ENCODE measurements at places on chromosomes 16 and 17.

DNA sequence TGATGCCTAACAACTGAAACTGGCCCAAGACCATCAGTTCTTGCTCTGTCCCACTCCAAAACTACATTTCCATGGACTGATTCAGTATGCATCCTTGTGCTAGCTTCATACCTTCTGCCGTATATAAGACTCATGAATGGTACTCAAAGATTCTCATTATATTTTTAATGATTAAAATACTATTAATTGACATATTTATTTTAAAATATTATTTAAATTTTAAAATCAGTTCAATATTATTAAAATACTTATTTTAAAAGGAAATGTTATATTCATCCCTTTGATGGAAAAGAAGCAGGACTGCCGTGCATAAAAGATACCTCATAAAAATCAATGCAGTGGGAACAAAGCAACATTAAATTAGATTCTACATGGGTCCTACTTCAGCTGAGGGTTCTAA is 153.4 kb downstream of the AXIN2 start:
- DNase-seq: no peak

- no peak for DNase-seq
Measured at GRCh38 chr17:52143542-52143941, 15.0 kb downstream of the CA10 start.

DNA sequence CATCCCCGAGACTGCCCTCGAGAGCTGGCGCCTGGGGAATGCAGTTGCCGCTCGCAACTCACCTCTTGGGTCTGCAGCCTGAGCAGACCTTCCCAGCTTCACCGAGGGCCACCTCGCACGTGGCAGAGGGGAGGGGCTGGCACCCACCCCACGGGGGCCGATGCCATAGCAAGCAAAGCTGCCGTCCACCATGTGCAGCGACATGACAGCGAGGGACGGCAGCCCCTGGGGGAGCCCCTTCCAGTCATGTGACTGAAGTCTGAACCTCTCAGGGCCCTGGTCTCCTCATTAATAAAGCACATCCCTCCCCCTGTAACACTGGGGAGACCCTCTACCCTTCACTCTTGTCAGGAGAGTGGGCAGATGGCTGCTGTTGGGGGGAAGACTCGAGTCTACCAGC is 30.5 kb downstream of the CIBAR2 start:
- no peak for DNase-seq

GRCh38 chr17:28716740-28717577 is 709 bp downstream of the RAB34 start:
- no peak for DNase-seq

- no peak for DNase-seq
Measured at GRCh38 chr17:13353590-13353989, 248.1 kb downstream of the HS3ST3A1 start.

GRCh38 chr17:4334776-4335584 is 31.5 kb downstream of the UBE2G1 start:
- DNase-seq: no peak

DNA sequence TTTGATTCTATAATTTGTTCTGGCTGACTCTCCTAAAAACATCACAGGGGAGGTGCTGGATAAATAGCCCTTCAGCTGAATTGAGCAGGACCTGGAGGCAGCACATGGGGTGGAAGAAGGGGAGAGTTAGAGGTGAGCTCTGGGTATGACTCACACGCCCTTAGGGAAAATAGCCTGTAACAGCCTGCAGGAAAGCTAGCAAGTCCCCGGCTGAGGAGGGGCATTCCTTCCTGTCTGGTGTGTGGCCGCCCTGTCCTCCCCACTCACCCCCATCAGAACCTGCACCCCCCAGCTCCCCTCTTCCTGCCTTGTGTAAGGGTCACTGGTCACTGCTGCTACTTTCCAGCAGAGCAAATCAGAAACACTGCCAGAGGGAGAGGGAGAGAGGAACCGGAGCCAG is 187.4 kb downstream of the C16orf95 start:
- DNase-seq: no peak

DNA sequence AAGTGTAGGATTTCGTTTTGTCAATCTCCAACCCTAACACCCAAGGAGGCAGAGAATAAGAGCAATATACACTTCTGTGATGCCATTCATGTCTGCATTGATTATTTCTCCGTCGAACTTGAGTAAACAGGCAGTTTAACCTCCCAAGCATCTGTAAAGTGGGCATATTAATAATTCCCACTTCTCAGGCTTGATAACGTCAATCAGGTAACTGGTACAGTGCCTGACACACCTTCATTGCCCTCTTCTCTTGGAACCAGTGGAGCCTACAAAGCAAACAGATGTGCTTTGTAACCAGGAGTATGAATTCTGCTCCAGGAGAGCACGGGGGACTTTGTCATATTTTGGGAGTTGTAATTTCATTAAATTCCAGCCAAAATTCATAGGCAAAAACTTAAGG is 32.5 kb upstream of the PLCG2 start:
- DNase-seq: no peak

DNA sequence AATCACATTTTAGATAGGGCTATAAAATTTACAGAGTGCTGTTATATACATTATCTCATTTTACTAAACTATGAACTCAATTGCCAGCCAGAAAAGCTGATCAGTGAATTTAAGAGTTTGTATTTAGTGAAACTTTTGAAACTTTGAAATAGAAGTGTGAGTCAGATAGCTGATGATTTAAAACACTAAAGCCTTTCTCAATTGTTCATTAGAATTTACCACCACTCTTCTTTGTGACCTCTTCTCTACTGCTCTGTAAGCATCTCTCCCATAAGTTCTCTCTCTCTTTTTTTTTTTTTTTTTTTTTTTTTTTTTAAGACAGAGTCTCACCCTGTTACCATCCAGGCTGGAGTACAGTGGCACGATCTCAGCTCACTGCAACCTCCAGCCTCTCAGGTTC is 43.7 kb downstream of the GOSR1 start:
- no peak for DNase-seq

GRCh38 chr17:1025733-1026598 is 29.0 kb downstream of the TIMM22 start:
- DNase-seq: no peak

- DNase-seq: no peak
Measured at GRCh38 chr17:19570544-19571062, 36.9 kb downstream of the SLC47A1 start.

GRCh38 chr17:692116-692515 is 22.5 kb downstream of the VPS53 start:
- no peak for DNase-seq

DNA sequence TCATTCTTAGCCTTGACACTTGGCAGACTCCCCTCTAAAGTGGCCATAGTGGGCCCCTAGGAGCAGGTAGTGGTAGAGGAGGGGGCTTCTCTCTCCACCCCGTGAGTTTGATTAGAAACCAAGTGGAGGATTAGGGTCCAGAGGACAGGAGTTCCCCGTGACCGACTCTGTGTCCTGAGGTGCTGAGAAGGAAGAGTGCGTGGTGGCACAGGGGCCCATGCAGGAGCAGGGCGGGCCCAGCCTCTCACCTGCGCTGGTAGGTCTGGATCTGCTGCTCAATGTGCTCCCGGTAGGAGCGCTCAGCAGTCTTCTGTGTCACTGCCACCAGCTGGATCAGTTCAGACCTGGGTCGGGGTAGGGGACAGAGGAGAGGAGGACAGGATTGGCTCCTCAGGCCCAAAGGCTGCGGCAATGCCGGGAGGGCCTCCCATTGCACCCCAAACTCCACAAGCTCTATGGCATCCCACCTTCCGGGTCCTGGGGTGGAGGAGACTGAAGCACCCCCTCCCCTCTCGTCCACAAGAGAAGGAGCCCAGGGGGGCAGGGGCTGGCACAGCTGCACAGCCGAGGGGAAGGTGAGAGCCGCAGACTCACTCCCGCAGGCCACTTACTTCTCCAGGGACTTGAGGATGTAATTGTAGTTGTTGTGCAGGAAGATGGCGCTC is 6.2 kb downstream of the ZACN start:
- no peak for DNase-seq

DNA sequence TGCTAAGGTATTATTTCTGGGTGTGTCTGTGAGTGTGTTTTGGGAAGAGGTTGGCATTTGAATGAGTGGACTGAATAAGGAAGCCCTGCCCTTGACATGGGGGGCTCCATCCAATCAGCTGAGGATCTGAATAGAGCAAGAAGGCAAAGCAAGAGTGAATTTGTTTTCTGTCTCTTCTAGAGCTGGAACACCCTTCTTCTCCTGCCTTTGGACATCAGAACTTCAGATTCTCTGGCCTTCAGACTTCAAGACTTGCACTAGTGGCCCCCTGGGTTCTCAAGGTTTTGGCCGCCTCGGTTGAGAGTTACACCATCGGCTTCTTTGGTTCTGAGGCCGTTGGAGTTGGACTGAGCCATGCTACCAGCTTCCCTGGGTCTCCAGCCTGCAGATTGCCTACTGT is 448.6 kb downstream of the SHISA9 start:
- DNase-seq: no peak

DNA sequence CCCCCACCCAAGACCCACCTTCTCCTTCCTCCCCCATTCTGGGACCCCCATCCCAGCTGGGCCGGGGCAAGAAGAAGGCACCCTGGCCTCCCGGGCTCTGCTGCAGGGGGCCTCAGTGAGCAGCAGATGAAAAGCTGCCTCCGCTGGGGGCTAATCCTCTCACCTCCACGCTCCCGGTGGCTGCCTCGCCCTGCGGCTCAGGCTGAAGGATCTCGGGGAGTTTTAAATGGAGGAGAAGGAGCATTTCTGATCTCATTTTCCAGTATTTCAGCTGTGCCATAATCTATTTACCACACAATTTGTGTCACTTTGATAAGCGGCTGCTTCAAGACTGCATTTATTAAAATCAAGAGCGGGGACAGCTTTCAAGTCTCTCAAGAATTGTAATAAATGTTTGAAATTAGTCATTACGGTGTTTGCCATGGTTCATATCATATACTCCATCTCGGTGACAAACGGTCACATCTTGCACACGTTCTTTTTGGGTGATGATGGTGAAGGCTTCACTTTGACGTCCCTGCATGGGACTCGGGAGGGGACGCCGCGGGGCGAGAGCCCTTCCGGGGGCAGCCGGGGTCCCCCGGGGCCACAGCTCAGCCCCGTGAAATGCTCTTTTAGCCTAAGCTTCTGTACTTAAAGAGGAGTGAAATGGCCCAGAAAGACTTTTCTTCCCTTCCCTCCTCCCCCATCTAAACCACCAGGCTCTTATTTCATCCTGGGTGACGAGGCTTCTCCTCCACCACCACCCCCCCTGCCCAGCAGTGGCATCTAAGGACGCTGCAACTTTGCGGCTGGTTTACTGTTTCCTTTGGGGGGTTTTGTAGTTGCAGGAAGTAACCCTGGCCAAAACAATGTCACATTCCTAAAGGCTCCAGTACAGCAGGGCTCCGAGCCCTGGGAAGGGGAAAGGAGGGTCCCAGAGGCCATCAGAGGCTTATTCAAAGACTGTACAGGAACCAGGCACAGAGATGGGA is 313.1 kb upstream of the TNRC6C start:
- DNase-seq: no peak

DNA sequence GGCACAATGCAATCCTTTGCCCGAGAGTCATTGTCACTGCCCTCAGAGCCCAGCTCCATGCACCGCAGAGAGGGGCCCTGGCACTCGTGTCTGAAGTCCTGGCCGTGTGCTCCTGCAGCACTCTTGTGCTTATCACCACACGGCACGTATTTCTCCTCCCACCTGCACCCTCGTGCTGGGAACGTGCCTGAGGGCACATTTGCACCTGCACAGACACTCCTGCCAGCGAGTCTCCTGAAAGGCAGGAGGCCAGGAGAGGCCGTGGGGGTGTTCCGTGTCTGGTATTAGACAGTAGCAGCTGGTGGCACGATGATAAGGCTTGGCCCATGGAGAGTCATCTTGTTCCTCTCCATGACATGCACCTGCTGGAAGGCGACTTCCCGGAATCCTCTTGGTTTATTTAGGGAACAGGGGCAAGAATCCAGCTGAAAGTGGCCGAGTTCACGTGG is 3.4 kb upstream of the ACSF3 start:
- DNase-seq: no peak

DNA sequence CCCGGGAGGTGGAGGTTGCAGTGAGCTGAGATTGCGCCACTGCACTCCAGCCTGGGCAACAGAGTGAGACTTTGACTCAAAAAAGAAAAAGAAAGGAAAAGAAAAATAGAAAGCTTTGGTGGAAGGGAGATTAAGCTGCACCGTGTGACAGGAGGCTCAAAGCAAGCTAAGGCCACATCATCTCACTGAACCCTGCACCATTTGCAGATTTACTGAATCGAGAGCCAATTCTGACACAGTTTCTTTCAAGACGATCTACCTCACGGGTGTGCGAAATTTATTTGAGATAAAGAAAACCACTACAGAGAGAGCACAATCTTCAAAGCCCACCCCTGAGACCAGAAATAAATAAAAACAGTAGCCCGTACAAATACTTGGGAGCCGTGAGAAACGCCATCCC is 49.6 kb downstream of the RTN4RL1 start:
- DNase-seq: no peak

DNA sequence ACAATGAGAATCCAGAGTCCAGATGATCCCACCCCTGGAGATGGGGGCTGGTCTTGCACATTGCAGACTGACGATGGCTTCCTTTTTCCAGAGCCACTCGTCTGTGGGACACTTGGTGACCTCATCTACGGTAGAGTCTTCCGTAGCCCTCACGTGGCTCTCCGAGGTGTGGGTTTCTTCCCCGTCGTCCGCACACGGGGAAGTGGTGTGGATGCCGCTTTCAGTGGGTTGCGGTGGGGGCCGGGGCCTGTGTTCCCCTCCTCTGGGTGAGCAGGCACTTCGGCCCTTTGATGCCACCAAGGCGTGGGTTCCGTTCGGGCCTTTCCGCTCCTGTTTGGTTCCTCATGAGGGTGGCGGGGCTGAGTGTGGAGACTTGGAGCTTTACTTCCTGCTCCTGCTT is 21.4 kb downstream of the BAIAP2 start:
- no peak for DNase-seq

DNA sequence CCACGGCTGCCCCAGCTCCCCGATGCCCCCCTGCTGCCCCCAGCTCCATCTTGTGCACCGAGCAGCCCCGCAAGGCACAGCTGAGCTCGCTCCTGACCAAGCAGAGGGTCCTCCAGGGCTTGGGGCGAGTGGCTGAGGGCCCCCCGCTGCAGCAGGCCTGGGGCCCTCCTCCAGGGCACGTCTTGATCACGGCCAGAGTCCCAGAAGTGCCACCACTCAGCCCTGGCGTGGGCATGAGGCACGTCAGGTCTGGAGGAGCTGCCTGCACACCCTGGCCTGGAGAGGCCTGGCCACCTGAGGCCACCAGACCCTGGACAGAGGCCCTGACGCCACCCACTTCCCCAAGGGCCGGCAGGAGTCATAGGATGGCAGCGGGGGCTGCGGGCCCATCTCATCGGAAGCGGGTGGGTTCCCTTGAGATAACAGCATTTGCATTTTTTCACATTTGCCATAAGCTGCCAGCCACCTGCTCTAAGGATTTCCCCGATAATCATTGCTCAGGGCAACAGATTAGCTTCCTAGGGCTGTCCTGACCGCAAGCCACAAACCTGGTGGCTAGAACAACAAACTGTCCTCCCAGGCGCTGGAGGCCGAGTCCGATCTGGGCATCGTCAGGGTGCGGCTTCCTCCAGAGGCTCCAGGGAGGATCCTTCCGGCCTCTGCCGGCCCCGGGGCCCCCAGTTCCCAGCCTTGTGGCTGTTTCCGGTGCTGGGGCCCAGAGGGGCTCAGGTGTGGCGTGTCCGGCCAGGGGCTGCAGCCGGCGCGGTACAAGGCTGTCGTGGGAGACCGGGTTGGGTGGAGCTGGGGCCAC is 23.9 kb upstream of the C1QTNF8 start:
- DNase-seq: no peak

GRCh38 chr17:2822358-2822757 is 26.1 kb downstream of the RAP1GAP2 start:
- no peak for DNase-seq

Data from SIG-M5 (cell line).